ENCODE measurements at places on chromosomes 7 and 10. TPM values are rescaled to one million over a fixed set of nuclear protein-coding genes. Genes with fewer than 3 reads are reported as not detected.

GRID2IP gene
- total RNA-seq, result not detected

DNA sequence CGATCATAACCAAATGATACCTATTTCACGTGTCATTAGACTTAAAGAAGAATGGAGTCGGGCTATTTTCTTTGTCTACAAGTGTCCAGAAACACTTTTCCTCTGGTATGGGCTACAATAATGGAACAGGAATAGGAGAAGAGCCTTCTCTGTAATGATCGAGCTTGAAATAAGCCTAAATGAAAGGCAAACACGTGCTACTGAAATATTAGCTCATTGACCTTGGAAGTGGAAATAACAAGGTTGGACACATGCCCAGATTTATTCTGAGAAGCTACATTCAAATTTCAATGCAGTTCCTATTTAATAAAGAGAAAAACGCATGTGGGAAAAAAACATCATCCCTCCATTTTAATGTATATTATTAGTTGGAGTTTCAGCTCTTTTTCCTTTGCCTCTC is 254.7 kb upstream of the PTER start:
- no peak for DNase-seq

- no peak for DNase-seq
Observed at GRCh38 chr7:33711231-33712019, 193.9 kb upstream of the BMPER start.

GRCh38 chr10:24926557-24926956 is 25.8 kb downstream of the PRTFDC1 start:
- DNase-seq, result no peak

DNA sequence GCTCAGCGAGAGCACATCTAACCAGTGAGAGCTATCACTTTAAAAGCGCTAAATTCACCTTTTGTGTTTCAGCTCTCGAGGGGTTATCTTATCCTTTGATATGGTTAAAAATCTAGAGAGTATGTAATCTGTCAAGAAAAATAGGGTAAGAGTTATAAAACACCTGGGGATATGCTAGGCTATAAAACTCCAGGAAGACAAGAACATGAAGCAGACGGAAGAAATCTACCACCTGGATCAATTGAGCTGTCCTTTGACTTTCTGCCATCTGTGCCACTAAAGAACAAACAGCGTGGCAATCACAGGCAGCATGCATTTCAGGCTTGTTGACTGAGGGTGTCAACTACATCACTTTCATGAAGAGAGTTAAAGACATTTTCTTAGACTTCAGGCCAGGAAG is 83.1 kb downstream of the ZNF248 start:
- DNase-seq, result no peak

DNA sequence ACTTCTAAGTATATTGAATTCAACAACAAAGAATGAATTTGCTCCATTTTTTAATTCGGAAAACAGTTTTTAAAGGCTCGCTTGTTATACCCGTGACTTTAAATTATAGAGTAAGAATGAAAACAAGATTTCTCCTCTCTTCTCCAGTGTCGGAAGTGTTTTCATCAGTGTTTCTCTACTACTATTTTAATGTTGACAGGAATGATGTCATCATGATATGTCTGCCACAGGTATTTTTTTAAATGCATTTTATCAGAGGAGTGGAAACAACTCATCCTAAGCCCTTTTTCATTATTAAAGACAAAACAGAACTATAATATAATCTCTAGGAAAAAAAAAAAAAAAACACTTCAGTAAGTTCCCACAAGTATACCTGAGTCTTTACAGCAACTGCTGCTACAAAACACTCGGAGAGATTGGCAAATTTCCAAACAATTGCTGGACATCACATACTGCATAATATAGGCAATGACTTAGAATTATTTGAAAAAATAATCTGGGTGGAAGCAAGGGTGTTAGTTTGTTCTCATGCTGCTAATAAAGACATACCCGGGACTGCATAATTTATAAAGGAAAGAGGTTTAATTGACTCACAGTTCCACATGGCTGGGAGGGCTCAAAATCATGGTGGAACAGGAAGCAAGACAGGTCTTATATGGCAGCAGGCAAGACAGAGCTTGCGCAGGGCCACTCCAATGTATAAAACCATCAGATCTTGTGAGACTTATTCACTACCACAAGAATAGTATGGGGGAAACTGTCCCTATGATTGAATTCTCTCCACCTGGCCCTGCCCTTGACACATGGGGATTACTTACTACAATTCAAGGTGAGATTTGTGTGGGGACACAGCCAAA is 4.8 kb upstream of the RNF32 start:
- DNase-seq, result no peak

- no peak for DNase-seq
Observed at GRCh38 chr10:124221356-124222317, 128.2 kb upstream of the CHST15 start.

- no peak for DNase-seq
Observed at GRCh38 chr10:60513281-60513680, 123.6 kb upstream of the ANK3 start.

RAB19 gene
- not detected for total RNA-seq

DNA sequence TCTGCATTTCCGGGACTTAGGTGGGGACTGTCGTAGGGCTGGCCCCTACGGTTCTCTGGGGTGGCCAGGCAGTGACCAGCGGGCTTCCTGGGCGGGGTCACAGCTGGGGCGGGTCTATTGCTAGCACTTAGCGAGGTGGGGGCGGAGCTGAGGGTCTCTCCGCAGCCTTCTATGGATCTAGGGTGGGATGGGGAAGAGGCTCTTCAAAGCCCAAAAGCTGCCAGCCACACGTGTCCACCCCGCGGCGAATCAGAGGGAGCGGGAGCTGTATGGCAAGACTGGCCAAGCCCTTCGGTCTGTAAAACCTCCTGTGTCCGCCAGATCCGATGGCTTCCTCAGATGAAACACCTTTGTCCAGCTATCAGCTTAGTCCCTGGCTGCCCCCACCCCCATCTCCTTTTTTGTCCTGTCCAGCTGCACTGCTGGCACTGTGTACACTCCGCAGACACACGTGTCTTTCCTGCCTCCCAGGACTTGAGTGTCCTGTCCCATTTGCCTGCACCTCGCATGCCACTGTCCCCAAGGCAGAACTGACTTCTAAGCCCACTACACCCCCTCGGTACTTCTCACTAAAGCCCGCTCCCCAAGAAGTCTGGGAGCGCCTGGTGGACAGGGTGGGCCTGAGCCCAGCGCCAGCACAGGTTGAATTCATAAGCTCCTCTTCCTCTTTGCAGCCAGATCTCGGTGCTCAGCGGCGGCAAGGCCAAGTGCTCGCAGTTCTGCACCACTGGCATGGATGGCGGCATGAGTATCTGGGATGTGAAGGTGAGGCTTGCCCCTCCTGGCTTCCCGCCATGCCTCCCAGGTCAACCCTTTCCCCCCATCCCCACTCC is 14.8 kb downstream of the PDAP1 start:
- DNase-seq, result no peak

GRCh38 chr10:125359401-125359800 is 199.0 kb upstream of the CTBP2 start:
- no peak for DNase-seq

- DNase-seq, result no peak
Observed at GRCh38 chr7:122423591-122423990, 119.0 kb upstream of the FEZF1 start.

GRCh38 chr7:4269746-4270145 is 412.3 kb upstream of the FOXK1 start:
- no peak for DNase-seq

AUTS2 gene
- 43.4 TPM for total RNA-seq

ABCB1 gene
- total RNA-seq, result 4.1 TPM

ZNF365 gene
- total RNA-seq, result 0.23 TPM

CTAGE15 gene
- not detected for total RNA-seq

DNA sequence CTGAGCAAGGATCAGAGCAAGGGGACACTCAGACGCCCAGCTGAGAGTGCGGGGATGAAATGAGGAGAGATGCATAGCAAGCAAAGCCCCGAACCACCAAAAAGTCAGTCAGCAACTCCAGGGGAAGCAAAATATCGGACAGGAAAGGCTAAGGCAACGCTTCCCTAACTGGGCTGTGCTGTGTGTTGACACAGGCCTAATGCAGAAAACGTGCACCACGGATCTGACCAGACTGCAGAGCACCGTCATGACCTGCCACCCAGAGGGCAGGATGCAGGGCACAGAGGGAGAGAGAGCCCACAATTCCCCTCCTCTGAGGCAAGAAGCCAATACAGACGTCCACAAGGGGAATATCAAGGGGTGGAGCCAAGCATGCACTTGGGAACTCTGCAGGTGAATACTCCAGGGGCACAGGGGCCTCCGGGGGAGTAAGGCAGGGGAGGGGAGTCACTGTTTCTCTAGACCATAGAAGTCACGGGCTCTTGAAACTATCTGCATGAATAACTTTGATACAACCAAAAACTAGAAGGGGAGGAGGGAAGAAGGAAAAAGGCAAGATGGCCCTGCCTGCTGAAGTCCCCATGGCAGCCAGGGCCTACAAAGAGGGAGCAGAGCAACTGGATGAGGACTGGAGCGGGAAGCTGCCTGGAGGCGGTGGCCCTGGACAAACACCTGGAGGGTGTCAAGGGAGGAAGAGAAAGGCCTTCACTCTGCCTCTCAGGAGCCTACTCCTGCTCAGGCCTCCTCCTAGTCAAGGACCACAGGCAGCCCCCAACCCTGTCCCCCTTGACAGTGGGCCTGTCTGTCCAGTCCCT is 26.2 kb downstream of the GRID1 start:
- DNase-seq, result no peak

DNA sequence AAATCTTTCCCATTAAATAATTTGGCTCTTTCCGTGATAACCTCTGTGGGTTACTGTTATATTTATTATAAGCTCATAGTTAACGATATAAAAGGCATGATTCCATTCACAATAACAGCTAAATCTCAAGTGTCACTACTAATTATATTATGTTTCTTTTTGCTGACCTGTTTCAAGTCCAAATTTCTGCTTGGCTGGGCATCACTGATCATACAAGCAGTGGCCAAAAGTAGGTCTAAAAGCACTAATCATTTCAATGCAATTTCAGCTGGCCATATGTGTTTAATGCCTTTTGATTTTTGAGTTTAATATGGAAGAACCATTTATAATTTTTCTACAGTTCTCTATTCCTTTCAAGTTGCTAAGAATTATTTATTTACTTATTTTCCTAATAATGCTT is 110.7 kb downstream of the SEMA3A start:
- no peak for DNase-seq

Data from posterior vena cava (tissue), 2 donors.